ENCODE measurements at places on chromosomes 3 and 15.

GRCh38 chr15:52368402-52368801 is 72.8 kb upstream of the MYO5C start:
- no peak for DNase-seq

GRCh38 chr15:82919231-82919886 is 33.2 kb downstream of the HOMER2 start:
- no peak for DNase-seq

GRCh38 chr3:102980355-102980696 is 545.5 kb downstream of the ZPLD1 start:
- DNase-seq: no peak

- no peak for DNase-seq
These were observed 36.0 kb downstream of the ARHGAP31 start for GRCh38 chr3:119330181-119330580.

DNA sequence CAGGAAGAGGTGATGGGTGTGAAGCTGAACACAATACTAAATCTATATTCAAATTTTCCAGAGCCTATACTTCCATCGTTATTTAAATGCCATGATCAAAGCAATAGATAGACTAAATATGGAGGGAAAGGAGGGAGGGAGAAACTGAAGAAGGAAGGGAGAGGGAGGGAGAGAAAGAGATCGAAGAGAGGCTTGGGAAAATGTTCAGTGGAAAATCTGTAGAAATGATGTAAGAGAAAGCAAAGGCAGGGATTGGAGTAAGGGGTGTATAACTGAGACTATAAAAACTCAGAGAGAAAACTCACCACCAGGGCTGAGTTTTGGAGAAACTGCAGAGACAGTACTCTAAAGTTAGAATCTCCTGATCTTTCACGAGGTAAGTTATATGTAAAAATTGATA is at the start of gene OSTN:
Gene OSTN, plus strand, starts transcription at position 310 of the 400 bp plus-strand sequence. CDS start 13,292 bp downstream, outside the sequence.
- no peak for DNase-seq

GRCh38 chr3:111781561-111782446 is 77.3 kb upstream of the PHLDB2 start:
- no peak for DNase-seq

GRCh38 chr15:40595219-40595618 is 1.2 kb downstream of the KNL1 start:
- DNase-seq: no peak

GRCh38 chr3:40237889-40238571 is 71.5 kb upstream of the EIF1B start:
- no peak for DNase-seq

DNA sequence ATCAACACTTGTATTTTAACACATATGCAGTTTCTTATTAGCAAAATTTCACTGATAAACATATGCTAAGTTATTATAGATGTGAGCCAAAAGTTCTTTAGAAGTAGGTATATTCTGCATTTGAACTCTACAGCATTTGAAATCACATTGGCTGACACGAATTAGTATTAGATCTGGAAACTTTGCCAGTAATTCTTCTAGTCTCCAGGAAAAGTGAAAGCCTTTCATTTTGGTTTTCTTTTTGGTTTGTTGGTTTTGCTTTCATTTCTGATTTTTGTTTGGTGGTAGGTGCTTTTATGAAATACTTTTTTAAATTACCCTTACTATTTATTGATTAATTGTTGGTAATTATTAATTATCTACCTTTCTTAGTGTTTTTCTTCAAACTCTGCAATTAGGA is 72.9 kb downstream of the RBMS3 start:
- DNase-seq: no peak

Data from stimulated activated CD4-positive, alpha-beta T cell treated with anti-CD3 and anti-CD28 coated beads, Interleukin-1b, Interleukin-23, amount 100 ng/mL, for 1 hour (primary cell).